ENCODE measurements at places on chromosomes 3 and 15.

DNA sequence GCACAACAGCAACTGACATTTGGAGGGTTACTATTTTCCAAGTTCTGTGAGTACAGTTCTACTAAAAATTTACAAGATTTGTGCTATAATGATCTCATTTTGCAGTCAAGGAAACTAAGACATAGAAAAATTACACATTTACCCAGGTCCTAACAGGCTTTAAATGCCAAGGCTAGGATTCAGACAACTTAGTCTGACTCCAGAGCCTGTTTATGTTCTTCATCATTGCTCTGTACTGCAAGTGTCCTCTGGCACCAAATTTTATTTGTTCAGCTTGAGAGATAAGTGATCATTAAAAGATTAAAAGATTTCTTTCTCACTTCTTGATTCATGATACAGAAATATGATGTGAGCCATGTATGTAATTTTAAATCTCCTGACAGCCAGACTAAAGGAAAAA, 290.8 kb downstream of the UBE2E2 start:
- DNase-seq: no peak

GRCh38 chr3:57169108-57169507, 4.0 kb upstream of the IL17RD start:
- DNase-seq: no peak

DNA sequence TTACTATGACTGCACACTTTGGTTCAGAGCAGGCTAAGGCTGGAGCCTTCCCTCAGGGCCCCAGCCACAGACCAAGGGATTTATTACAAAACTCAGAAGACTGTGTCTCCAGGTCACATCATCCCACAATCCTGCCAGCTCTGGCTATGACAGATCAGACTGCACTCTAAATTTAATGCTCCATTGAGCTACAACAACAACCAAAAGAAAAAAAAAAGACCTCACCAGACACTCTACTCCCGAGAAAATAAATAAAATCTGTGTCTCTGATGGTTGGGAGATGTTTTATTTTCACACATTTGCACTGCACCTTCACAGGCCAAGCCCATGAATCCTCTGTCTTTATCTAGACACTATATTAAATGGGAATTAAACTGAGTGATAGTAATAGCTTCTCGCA, 50.8 kb upstream of the CTNNB1 start:
- no peak for DNase-seq

GRCh38 chr3:196994056-196994455, 25.4 kb upstream of the PIGZ start:
- DNase-seq: no peak

- no peak for DNase-seq
Measured at GRCh38 chr3:48493203-48493501, 10.8 kb downstream of the SHISA5 start.

- no peak for DNase-seq
Measured at GRCh38 chr3:123724306-123724705, 139.5 kb upstream of the HACD2 start.

DNA sequence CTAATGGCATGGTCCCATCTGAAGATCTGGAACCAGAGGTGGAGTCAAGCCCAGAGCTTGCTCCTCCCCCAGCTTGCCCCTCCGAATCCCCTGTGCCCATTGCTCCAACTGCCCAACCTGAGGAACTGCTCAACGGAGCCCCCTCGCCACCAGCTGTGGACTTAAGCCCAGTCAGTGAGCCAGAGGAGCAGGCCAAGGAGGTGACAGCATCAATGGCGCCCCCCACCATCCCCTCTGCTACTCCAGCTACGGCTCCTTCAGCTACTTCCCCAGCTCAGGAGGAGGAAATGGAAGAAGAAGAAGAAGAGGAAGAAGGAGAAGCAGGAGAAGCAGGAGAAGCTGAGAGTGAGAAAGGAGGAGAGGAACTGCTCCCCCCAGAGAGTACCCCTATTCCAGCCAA, 7.3 kb downstream of the EIF4G1 start:
- DNase-seq: no peak

GRCh38 chr3:25424614-25425013, 3.4 kb upstream of the RARB start:
- DNase-seq: no peak

DNA sequence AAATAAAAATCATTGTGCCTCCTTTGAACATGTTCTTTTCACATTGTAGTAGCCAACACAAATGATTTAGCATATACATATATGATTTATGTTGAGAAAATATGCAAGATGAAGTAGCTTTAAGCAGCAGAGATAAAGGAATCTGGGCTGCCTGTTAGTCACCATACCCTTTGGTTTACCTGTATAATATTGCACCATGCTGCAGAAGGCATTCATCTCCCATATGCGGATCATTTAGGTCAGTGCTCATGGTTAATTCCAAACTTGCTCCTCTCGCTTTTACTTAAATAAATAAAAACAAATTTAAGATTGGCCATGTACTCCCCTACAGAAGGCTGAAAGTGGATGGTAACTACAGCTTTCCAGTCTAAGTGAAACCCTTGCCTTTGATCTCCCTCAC, 86.7 kb upstream of the TBL1XR1 start:
- no peak for DNase-seq

- no peak for DNase-seq
Measured at GRCh38 chr3:131591394-131592014, 88.7 kb upstream of the MRPL3 start.

- DNase-seq: no peak
Measured at GRCh38 chr3:13078163-13078905, 5.1 kb upstream of the IQSEC1 start.

- no peak for DNase-seq
Measured at GRCh38 chr15:52095597-52096262, 16.8 kb downstream of the BCL2L10 start.

GRCh38 chr3:182937293-182938051, 42.9 kb downstream of the DCUN1D1 start:
- no peak for DNase-seq

DNA sequence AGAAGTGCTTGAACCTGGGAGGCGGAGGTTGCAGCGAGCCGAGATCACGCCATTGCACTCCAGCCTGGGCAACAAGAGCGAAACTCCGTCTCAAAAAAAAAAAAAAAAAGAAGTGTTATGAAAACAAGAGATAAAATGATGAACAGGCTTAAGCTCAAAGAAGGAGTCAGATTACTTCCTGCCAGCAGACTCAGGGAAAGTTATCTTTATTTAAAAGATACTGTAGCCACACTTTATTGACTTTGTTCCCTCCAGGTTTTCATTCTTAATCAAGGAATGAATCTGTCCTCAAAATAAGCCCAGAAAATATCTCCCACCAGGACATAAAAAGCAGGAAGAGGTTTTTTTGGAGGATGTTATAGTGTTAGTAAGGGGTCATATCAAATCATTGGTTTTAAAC, 176.5 kb upstream of the KCNMB2 start:
- DNase-seq: no peak

- no peak for DNase-seq
Measured at GRCh38 chr15:43420435-43420834, 49.5 kb downstream of the TUBGCP4 start.
